Dermis blood vessel endothelial cell (primary cell): ENCODE measurements at places on chromosomes 6 and 20. TPM values are rescaled to one million over a fixed set of nuclear protein-coding genes. Genes with fewer than 3 reads are reported as not detected.

DNA sequence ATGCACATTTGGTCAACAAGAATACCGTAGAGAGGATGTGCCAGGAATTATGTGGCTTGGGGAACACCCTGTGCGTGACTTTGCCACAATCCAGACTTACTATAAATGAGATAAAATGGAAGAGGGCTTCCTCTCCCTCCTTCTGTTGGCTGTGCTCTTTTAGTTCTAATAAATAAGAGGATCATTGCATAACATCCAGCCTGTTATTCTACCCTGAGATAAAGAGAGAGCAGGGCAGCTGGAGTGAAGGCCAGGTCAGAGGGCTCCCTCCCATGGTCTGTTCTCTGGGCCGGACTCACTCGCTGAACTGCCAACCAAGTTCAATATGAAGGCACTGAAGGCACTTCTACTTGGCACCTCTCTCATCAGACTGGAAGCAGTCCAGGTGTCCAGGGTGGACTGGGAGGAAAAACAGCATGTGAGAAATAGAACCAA lies 91.7 kb downstream of the MTFR2 start:
- no peak for DNase-seq

DNA sequence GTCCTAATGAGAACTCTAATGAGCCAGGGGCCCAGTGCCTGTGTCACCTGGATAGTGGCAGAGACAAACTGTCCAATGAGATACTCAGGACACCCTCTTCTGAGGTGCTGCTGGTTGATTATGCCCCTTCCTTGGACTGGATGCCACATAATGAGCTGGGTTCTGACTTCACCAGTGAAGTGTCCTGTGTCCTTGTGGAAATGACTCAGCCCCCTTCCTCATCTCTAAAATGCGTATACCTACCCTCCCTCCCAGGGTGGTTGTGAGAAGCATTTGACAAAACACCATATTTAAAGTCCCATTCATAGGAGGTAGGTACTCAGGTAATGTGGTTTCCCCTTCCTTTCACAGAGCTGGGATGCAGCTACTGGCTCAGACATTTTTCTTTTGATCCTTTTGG lies 28.4 kb upstream of the RNF24 start:
- DNase-seq = no peak

- no peak for DNase-seq
Observed at GRCh38 chr6:129685662-129686031, 24.3 kb downstream of the ARHGAP18 start.

DNA sequence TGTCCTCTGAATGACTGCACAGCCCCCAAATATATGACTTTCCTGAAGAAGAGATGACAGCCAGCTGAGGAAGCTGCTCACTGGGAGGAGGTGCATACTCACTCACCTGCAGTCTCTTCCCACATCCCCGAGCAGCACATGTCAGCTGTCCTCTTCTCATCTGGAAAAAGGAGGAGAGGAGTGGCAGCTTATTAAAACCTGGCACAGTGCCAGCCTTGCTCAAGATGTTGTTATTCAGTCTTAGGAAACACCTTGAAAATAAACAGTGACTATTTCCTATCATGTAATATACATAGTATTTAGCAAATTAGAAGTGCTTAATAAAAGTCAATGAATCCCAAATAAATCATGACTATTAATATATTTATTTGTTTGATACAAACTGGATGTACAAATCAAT lies 232.9 kb downstream of the EPM2A start:
- DNase-seq = peak; percentile 34

GRCh38 chr6:51788121-51788520 lies 299.3 kb downstream of the PKHD1 start:
- no peak for DNase-seq

DNA sequence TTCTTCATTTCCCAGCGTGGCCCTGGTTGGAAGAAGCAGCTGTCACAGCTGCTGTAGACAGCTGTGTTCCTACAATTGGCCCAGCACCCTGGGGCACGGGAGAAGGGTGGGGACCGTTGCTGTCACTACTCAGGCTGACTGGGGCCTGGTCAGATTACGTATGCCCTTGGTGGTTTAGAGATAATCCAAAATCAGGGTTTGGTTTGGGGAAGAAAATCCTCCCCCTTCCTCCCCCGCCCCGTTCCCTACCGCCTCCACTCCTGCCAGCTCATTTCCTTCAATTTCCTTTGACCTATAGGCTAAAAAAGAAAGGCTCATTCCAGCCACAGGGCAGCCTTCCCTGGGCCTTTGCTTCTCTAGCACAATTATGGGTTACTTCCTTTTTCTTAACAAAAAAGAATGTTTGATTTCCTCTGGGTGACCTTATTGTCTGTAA lies 292.7 kb downstream of the ESR1 start:
- peak; percentile 60 for DNase-seq

DNA sequence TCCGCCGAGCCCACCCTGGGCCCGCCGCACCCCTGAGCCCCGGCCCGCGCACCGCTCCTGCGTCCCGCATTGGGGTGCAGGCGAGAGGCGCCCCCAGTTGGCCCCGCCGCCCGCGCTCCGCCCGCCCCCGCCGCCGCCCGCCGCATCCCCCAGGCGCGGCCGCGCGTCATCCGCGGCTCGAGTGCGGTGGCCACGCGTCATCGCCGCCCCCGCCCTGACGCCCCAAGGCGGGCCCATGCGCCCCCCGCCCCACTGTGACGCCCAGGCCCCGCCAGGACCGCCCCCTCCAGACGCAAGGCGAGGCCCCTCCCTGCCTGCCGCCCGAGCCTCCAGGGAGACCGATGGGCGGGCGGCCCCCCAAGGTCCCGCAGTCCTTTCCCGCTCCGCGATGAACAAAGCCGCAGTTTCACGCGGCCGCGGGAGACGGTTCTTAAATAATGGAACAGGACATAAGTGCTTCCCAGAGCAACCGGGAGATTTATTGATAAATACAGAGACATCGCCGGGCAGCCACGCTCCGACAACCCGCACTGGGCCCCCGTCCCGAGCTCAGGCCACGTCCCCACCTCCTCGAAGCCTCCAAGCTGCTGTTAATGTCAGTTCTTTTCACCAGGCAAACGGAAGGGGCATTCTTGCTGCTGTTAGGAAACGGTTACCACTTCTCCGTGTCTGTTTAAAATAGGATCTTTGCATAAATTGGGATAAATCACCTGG lies at the start of gene ANKRD60:
TSS of gene ANKRD60 (minus strand) at position 170 of the 714 bp plus-strand sequence. CDS start at position 170, 0 bp downstream.
- peak; percentile 40 for DNase-seq

GRCh38 chr6:89190741-89191140 lies 26.4 kb downstream of the GABRR1 start:
- DNase-seq = no peak

GRCh38 chr6:137309078-137309762 lies 90.0 kb upstream of the IFNGR1 start:
- DNase-seq = peak; percentile 80

Gene TAGAP
- total RNA-seq = not detected in 2 replicates

Gene SLC22A3
- total RNA-seq = under 0.01 TPM in 1 of 2 replicates, not detected in the other

Gene ZNF165
- 0.17 and 0.23 TPM in 2 replicates for total RNA-seq
